ENCODE measurements at places on chromosomes 2 and 18.

- H3K27me3 ChIP-seq: no peaks in the 10 kb centered on the region
- H3K4me1 ChIP-seq: no peaks in the 10 kb centered on the region
- no peaks in the 10 kb centered on the region for H3K36me3 ChIP-seq
Measured at GRCh38 chr2:189751080-189751658, 11.4 kb downstream of the OSGEPL1 start.

- no peak overlapping the region for H3K27ac ChIP-seq
- H3K4me3 ChIP-seq: no peak overlapping the region
- no peak for DNase-seq
- peaks cover 9% of the 10 kb centered on the region for H3K36me3 ChIP-seq
- H3K27me3 ChIP-seq: no peaks in the 10 kb centered on the region
Measured at GRCh38 chr18:80046961-80047541, 12.8 kb downstream of the RBFA start.

GRCh38 chr2:181566334-181567032 is 90.4 kb downstream of the CERKL start:
- DNase-seq: no peak
- no peak overlapping the region for H3K27ac ChIP-seq
- peaks cover 3% of the 10 kb centered on the region for H3K4me1 ChIP-seq

GRCh38 chr2:204023088-204023487 is 86.5 kb downstream of the ICOS start:
- no peak overlapping the region for H3K27ac ChIP-seq
- no peak overlapping the region for H3K4me3 ChIP-seq
- no peak for DNase-seq
- no peaks in the 10 kb centered on the region for H3K4me1 ChIP-seq
- H3K27me3 ChIP-seq: no peaks in the 10 kb centered on the region

- no peak for DNase-seq
- H3K4me3 ChIP-seq: no peak overlapping the region
Measured at GRCh38 chr2:160878618-160879017, 281.6 kb upstream of the TANK start.

GRCh38 chr2:64972426-64972825 is 16.8 kb upstream of the SLC1A4 start:
- H3K4me3 ChIP-seq: no peak overlapping the region
- H3K4me1 ChIP-seq: peaks cover 8% of the 10 kb centered on the region
- peaks cover 2% of the 10 kb centered on the region for H3K27me3 ChIP-seq

- no peak overlapping the region for H3K27ac ChIP-seq
- H3K4me1 ChIP-seq: no peaks in the 10 kb centered on the region
Measured at GRCh38 chr2:74297391-74297790, 45.8 kb downstream of the SLC4A5 start.

DNA sequence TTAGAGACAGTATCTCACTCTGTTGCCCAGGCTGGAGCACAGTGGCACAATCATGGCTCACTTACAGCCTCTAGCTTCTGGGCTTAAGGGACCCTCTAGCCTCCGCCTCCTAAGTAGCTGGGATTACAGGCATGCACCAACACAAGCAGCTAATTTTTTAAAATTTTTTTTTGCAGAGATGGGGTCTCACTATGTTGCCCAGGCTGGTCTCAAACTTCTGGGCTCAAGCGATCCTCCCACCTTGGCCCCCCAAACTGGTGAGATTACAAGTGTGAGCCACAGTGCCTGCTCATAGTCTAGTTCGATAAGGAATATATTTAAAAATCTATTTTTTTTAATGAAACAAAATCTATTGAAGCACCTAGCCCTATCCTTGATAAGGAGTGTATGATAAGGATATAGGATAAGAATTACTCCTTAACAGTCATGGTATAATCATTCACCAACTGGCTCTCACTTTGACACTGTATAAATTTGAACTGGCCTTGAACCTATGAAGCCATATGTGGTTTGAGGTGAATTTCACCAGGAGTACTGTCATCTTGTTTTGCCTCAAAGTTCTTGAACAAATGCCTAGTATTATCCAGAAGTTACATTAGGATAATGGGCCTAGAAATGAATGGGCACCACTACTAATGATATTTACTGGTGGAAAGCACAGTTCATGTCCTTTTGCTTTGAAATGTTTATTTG is 71.1 kb downstream of the EXOC6B start:
- H3K27ac ChIP-seq: no peak overlapping the region
- no peak for DNase-seq
- no peaks in the 10 kb centered on the region for H3K4me1 ChIP-seq
- no peak overlapping the region for H3K4me3 ChIP-seq
- no peaks in the 10 kb centered on the region for H3K27me3 ChIP-seq

- peaks cover 30% of the 10 kb centered on the region for H3K4me1 ChIP-seq
- H3K36me3 ChIP-seq: no peaks in the 10 kb centered on the region
- no peak overlapping the region for H3K27ac ChIP-seq
- no peaks in the 10 kb centered on the region for H3K27me3 ChIP-seq
Measured at GRCh38 chr2:105865222-105865913, 120.7 kb downstream of the NCK2 start.

DNA sequence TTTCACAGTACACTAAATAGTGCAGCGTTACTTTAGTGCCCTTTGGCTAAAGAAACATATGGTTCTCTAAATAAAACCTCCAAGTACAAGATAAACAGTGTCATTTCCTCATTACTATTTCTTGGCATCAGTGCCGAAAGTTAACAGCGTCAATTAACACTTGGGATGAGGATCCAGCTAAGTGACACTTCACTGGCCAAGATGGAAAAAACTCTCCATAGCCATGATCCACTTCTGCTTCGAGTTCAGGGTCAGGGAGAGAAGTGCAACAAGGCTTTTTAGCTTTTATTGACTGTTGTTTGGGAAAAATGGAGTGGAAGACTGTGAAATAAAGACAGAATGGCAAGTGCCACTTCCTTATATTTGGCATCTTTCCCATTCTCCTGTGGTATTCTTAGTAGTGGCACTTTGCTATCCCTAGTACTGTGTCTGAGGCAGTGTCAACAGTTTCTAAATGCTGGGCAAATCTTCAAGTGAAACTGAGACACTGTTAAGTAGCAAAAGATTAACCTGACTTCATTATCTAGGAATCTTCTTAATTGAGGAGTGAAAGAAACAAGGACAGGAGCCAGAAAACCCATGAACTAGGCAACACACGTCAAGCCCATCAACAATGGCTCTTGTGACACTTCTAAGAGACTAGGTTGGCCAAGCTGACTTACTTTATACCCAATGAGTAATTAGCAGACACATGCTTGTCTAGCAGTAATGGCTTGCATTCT is 222.5 kb upstream of the SESTD1 start:
- H3K27me3 ChIP-seq: no peaks in the 10 kb centered on the region
- no peak overlapping the region for H3K27ac ChIP-seq
- DNase-seq: no peak

GRCh38 chr2:232365621-232366321 is 12.8 kb upstream of the ALPP start:
- no peak overlapping the region for H3K27ac ChIP-seq
- H3K27me3 ChIP-seq: no peaks in the 10 kb centered on the region
- no peak overlapping the region for H3K4me3 ChIP-seq

GRCh38 chr18:6955304-6955703 is 162.3 kb downstream of the LAMA1 start:
- no peaks in the 10 kb centered on the region for H3K36me3 ChIP-seq
- no peaks in the 10 kb centered on the region for H3K27me3 ChIP-seq
- no peak overlapping the region for H3K4me3 ChIP-seq
- H3K4me1 ChIP-seq: no peaks in the 10 kb centered on the region
- no peak for DNase-seq

DNA sequence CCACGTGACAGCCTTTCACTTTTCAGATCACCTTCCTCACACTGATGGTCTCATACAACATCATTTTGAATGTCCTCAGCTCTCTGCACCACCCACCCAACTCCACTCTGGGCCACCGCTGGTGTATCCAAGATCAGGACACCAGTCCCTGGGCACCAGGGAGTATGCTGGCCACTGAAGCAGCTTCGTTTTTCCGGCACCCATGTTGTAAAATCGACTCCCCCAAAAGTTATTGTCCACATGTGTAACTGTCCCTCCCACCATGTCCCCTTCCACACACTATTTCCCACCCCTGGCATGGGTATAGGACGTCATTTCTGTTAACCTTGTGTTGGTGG is 96.4 kb downstream of the TGOLN2 start:
- no peak for DNase-seq
- H3K27me3 ChIP-seq: no peaks in the 10 kb centered on the region
- H3K4me1 ChIP-seq: no peaks in the 10 kb centered on the region

DNA sequence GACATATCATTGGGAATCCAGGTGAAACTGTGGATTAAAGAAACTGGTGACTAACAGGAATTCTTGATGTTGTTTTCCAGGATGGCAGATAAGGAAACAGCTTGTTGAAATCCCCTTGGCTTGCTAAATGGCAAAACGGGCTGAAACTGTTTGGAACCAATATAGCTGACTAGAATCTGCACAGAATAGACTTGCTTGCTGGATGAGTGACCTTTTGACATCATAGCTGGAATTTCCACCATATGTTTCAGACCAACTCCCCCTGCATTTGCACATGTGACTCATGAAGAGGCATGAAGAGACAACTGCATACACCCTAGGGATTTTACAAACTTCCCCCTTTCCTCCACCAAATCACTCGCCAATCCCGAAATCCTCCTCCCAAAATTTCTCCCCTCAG is 87.7 kb upstream of the LYPD1 start:
- H3K36me3 ChIP-seq: no peaks in the 10 kb centered on the region
- no peaks in the 10 kb centered on the region for H3K4me1 ChIP-seq
- H3K27ac ChIP-seq: no peak overlapping the region
- peak; percentile 20 for DNase-seq
- H3K27me3 ChIP-seq: no peaks in the 10 kb centered on the region

DNA sequence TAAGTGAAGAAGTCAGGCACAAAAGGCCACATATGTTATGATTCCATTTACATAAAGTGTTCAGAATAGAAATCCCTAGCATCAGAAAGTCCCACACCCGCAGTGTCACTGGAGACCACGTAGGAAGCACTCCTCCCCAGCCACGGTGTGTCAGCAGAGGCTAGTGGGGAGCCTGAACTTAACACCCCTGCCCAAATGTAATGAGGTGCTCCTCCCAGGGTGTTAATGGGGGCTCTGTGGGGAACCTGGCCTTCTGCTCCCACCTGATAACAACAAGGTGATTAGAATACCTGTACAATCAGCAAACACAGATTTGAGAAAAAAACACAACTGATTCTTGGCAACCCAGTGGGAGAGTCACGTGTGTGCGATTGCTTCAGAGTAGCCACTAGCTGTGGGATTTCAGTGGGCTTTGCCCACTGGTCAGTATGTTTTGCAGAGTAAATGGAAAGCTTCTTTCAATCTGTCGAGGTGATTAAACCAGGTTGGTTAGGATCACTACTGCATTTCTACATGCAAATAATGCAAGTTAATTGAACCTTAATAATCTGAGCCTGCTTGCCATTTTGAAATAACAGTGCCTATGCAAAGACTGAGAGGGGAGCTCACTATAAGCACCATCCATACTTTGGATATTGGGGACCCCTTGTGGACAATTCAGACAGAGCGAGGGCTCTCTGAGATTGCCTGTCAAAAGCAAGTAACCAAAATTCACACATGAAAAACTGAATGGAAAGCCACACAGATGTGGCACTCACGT is 20.6 kb upstream of the ATRAID start:
- H3K36me3 ChIP-seq: no peaks in the 10 kb centered on the region
- peak; percentile 40 for DNase-seq
- no peak overlapping the region for H3K4me3 ChIP-seq

DNA sequence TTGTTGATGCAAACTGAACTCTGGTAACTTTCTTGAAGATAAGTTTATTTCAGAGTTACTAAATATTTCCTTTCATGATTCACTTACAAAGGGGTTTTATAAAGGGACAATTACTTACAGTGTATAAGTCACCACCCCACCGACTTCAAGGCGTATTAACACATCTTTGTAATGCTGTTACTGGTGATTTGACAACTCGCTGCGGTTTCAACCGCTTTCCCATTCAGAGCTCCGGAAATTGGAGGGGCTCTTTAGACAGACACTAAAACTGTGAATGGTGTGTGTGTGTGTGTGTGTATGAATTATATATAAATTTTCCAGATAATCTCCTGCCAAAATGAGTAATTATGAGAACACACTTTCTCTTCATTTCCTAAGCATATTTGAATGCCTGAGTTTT is 4.9 kb downstream of the TM4SF20 start:
- peaks cover 11% of the 10 kb centered on the region for H3K4me1 ChIP-seq
- H3K27me3 ChIP-seq: no peaks in the 10 kb centered on the region
- no peak overlapping the region for H3K4me3 ChIP-seq
- H3K27ac ChIP-seq: no peak overlapping the region
- peak; percentile 32 for DNase-seq

- no peaks in the 10 kb centered on the region for H3K4me1 ChIP-seq
- H3K36me3 ChIP-seq: no peaks in the 10 kb centered on the region
- no peak overlapping the region for H3K4me3 ChIP-seq
Measured at GRCh38 chr2:5803547-5803946, 111.4 kb downstream of the SOX11 start.

DNA sequence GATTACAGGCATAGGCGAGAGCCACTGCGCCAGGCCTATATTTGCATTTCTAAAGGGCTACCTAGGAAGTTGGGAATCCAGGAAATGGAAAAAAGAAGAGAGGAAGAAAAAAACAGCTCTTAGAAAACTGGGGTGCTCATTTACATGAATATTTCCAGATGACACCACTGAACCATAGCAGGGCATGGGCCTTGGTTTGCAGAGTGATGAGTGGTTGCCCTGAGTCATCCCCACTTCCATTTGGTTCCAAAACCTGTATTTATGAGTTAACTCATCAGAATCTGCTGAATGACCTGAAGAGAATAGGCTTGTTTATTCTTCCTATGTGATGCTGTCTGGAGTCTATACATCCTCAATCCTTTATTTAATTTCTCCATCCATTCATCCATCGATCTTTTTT is 36.2 kb downstream of the EHD3 start:
- peaks cover 4% of the 10 kb centered on the region for H3K36me3 ChIP-seq
- H3K27ac ChIP-seq: no peak overlapping the region
- peaks cover 3% of the 10 kb centered on the region for H3K27me3 ChIP-seq
- H3K4me3 ChIP-seq: no peak overlapping the region

DNA sequence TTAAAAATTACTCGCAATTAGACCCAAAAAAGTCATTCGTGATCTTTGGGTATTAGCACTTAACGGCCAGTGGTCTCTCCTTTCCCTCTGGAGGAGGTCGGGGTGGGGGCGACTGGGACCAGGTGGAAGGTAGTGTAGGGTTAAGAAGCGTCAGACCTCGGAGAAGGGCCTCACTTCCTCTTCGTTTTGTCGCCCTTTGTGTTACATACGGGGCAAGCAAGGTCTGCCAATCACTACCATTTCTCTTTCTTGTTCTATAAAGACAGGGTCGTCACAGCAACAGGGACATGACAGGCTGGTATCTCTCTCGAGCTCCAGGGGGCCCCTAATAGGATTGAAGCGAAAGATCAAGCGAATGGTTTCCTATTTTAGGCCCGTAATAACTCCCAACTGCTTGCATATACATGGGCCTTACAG is 136.6 kb downstream of the INSIG2 start:
- peaks cover 40% of the 10 kb centered on the region for H3K27me3 ChIP-seq
- H3K4me3 ChIP-seq: no peak overlapping the region
- no peaks in the 10 kb centered on the region for H3K36me3 ChIP-seq
- H3K4me1 ChIP-seq: no peaks in the 10 kb centered on the region
- no peak overlapping the region for H3K27ac ChIP-seq
- no peak for DNase-seq

- DNase-seq: no peak
- H3K27ac ChIP-seq: no peak overlapping the region
Measured at GRCh38 chr2:173286153-173286809, 68.4 kb upstream of the CDCA7 start.
